Stimulated activated CD8-positive, alpha-beta memory T cell treated with anti-CD3 and anti-CD28 coated beads, Interleukin-12 subunit alpha, Interleukin-12 subunit beta, amount 100 ng/mL, for 4 hours (primary cell): ENCODE measurements at places on chromosomes 3 and 15.
A peak's percentile ranks its signal among the peaks of the same experiment; 100 is the strongest.

GRCh38 chr15:69081310-69082004 is 67.0 kb downstream of the NOX5 start:
- DNase-seq: no peak

DNA sequence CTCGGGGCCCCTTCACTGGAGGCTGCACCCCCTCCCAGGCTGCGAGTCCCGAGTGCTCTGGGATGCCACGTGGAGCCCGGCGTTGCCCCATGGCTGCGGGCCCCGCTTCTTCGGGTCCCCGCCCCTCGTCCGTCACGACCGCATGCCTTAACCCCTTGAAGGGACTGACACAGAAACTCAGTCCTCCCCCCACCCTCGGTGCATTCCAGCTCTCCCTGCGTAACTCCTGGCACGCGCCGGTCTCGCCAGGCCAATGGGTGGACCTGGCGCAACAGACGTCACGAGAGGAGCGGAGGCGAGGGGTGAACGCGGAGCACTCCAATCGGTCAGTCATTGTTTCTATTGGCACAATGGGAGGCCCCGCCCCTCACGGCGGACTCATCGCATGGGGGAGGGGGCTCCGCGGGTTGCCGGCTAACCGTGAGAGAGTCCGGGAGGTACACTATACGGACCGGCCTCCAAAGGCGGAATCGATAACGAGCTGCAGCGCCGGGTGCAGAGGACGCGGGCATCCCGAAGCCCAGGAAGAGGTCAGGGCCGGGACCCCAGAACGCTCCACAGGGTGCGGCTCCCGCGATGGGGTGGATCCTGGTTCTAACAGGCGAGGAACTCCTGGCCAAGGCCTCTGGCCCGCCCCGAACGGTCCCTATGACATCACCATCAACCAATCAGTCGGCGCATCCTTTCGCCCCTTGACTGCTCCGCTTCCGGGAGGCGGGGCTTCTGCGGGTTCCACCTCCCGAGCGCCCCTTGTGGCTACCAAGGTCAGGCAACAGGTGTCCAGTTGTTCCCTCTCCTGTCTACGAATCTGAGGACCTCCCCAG is 1.0 kb upstream of the CELSR3 start:
- peak; percentile 58 for DNase-seq

DNA sequence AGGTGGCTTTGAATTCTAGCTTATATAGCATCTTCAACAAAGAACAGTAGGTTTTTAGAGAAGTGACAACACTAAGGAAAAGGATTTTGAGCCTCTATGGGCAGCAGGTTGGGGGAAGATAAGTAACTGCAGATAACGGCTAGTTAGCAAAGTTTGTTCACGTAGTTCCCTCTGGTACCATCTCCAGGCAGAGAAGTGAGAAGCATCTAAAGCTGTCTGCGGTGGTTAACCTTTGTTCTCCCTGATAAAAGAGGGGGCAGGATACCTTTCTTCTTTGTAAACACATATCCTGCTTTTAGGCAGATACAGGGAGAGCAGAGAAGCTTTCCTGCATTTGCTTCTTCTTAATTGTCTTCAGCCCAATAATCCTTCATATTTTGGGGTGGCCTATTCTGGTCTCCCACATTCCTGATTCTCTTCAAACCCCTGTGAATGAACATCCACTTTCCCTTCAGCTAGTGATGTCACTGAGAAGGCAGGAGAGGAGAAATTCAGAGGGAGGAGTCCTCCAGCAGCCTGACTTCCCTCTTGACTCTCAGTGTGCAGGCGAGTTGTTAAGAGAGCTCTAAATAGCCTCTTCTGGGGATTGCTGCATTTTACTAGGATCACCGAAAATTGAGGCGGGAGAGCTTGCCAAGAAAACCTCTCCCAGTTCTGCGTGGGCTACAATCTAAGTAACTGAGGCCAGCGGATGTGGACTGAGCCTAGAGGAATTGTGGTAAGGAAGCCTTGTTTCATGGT is 393.7 kb upstream of the C2CD4B start:
- no peak for DNase-seq

GRCh38 chr3:11477407-11477911 is 166.3 kb downstream of the VGLL4 start:
- DNase-seq: no peak

DNA sequence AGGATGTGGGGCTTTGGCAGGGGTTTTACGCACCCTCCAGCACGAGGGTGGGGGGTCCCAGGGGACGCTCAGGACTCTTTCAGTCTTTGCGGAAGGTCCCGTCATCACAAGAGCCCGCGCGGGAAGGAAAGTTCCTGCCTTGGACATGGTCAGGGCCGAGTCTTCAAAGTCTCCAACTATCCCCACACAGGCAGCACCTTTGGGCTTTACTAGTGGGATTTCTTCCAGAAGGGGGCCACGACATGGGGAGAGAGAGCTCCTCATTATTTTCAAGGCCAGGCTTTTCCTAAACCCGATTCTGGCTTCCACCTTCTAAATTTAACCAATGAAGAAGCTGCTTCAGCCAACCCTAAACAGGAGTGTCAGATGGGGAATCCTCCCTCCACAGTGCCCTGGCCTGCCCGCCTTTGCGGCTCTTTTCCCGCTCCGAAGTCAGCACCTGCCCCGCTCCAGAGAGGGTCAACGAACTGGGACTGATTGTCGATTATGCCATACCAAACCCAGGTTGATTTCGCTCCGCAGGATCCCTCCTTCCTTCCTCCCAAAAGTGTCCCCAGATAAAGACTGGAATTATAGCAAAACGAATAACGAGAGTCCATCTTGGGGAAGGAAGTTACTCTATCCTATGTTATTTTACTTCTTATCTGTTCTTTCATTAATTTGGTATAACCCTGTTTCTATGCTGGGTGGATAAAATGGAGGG is 11.0 kb downstream of the SHOX2 start:
- DNase-seq: no peak

- DNase-seq: no peak
These were observed 107.1 kb downstream of the OXSM start for GRCh38 chr3:25897019-25897418.

DNA sequence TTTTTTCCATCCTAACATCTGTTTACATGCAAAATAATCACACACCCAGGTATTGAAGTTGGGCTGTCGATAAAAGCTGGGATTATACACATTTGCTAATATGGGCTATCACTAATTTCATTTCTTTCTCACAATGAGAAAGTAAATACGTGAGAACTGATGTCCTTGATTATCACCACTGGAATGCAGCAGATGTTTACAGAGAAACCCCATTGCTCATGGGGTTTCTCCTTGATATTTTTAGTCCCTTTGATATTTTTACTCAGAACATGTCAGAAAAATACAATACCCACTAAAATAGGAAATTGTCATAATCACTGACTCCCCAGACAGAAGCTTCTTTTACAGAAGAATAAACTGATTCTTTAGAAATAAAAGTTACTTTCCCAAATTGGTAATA is 535.1 kb upstream of the CCDC54 start:
- no peak for DNase-seq

DNA sequence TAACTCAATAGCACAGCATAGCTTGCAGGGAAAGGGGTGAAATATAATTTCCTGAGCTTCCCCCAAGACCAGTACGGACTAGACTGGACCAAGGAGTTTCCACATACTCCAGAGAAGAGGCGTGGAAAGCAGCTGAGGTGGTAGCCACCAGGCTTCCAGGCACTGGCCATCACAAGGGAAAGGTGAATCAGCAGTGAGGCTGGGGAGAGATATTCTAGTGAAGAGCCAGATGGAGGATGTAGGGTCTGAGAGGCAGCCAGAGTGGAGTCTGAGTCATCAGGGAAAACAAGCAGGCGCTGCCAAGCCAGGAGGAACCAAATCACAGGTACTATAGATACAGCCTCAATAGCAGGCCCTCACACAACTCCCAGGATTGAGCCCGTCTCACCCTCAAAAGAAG is 9.6 kb upstream of the RASA2 start:
- no peak for DNase-seq

- no peak for DNase-seq
These were observed 28.7 kb downstream of the CMTM7 start for GRCh38 chr3:32420126-32421038.

DNA sequence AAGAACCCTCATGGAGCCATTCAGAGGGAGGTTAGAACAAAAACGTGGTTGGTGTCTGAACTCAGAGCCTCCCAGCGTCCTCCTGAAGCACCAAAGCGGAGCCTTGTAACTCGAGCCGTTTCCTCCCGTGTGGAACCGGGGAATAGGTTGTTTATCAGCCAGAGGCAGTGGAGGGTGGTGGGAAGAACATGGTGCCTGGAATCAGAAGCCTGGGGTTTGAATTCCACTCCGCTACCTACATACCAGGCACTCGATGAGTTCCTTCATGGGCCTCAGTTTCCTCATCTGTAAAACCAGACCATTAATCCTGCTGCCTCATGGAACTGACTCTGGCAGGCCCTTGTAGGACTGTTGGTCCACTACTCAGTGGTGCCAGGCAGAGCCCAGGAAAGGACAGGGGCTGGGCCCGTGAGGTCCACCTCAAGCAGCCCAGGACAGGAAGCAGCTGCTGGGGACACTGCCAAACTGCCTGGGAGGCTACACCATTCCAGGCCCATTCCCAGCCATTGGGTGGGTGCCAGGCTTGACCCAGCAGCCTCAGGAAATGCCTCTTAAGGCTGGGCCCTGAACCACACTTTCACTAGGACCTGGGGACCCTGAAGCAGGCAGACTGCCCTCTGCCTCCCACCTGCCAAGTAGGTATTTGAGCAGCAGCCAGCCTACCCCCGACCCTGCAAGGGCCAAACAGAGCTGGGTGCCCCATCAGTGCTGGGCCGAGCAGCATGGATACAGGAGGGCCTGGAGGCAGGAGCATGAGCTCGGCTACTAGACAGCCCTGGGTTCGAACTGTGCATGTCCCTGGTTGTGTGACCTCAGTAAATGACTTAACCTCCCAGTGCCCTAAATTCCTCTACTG is 33.4 kb downstream of the PRKCD start:
- DNase-seq: no peak

- DNase-seq: no peak
These were observed 60.0 kb upstream of the GADL1 start for GRCh38 chr3:30954426-30954825.

GRCh38 chr3:47824541-47825473 is 21.9 kb downstream of the DHX30 start:
- DNase-seq: peak; percentile 58

GRCh38 chr3:1987980-1988379 is 110.7 kb upstream of the CNTN4 start:
- DNase-seq: no peak

- DNase-seq: no peak
These were observed 13.2 kb downstream of the GREM1 start for GRCh38 chr15:32730677-32731654.

DNA sequence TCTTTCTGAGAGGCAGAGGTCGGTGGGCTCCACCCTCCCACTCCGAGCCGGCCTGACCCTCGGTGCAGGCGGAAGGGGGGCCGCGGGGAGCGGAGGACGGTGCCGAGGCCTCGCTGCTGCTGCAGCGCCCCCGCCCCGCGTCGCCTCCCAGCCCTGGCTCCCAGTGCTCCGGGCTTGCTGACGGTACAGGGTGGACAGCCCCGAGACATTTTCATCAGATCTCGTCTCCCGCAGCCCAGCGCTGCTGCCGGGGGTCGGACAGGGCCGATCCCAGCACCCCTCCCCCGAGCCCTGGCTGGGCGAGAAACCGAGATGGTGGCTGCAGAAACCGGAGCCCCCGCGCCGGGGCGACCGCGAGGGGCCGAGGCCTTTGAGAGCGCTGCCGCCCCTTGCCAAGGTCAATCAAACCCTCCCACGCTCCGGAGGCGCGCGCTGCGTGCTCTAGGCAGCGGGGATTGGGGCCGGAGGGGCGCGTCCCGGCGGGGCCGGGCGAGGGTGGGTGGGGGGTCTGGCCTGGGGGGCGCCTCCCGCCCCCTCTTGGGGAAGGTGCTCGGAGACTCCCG is 42.5 kb downstream of the EPHB3 start:
- no peak for DNase-seq

DNA sequence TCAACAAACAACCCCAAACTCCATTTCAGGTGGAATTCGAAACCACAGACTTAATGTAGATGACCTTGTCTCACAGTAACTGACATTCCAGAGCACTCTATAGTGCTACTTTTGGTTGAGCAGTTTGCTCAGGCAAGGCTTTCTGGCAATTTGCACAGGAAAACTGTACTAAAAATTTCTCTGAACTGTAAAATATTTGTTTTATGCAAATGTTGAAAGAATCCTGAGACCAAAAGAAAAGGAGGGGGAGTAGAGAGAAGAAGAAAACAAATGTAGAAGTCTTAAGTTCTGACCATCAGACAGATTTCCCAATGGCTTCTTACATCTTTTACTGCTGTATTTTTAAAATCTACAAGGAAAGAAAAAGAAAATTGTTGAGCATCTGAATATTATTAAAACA is 53.5 kb downstream of the DTWD1 start:
- no peak for DNase-seq

- DNase-seq: no peak
These were observed 508 bp upstream of the ECT2 start for GRCh38 chr3:172750069-172750367.

- DNase-seq: no peak
These were observed 204.1 kb downstream of the CNTN3 start for GRCh38 chr3:74410276-74410941.

DNA sequence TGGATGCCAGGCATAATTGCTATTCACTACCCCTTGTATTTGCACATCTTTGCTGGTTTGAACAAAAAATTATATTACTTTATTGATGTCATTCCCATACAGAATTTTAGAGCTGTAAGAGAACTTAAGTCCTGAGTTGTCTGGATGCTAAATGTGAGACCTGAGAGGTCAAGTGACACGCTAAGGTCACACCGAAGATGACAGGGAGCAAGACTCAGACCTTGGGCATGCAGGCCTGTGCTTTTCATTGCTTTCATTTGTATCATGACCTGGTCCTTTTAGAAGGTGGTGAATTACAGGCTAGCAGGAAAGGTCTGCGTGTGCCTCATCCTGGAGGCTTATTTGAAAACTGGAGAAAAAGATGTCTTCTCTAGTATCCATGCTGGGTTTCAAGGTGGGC is 312.0 kb upstream of the RASGRP1 start:
- no peak for DNase-seq

DNA sequence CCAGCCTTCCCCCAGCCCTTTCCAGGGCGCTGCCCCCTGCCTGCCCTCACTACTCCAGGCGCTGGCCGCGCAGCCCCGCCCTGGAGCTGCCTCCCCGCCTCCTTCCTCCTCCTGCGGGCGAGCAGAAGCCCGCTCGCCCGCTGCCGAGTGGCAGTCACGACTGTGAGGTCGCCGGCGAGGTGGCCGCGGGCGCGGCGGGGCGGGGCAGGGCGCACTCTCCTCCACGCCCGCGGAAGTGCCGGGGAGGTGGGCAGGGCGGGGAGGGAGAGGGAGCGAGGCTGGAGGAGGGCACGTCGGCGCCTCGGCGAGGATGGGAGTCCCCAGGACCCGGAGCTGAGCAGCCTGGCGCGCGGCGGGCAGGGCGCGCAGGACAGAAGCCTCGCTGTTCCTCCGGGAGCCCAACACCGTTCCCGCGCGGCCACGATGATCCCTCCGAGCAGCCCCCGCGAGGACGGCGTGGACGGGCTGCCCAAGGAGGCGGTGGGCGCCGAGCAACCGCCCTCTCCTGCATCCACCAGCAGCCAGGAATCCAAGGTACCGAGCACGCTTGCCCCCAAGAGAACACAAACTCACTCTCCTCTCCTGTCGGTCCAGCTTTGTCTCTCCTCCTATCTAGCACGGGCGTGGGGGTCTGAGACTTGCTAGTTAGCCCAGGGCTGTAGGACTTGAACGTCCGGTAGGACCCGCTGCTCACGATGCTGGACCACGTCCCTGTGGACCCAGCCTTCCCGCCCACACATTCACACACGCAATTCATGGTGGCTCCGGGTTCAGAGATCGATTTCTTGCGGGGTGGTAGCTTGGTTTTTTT is at the start of gene STAC:
TSS of gene STAC (plus strand) at position 284 of the 811 bp plus-strand sequence. CDS start at position 424, 140 bp downstream.
- DNase-seq: no peak
